Non-pigmented ciliary epithelial cell (primary cell): ENCODE measurements at places on chromosomes 2 and 18.

- no peak for DNase-seq
Observed at GRCh38 chr18:44130376-44130942, 550.2 kb upstream of the SETBP1 start.

- DNase-seq: no peak
Observed at GRCh38 chr18:986051-986450, 81.4 kb downstream of the ADCYAP1 start.

GRCh38 chr2:96509847-96510230 lies 4.7 kb upstream of the NEURL3 start:
- DNase-seq: no peak

DNA sequence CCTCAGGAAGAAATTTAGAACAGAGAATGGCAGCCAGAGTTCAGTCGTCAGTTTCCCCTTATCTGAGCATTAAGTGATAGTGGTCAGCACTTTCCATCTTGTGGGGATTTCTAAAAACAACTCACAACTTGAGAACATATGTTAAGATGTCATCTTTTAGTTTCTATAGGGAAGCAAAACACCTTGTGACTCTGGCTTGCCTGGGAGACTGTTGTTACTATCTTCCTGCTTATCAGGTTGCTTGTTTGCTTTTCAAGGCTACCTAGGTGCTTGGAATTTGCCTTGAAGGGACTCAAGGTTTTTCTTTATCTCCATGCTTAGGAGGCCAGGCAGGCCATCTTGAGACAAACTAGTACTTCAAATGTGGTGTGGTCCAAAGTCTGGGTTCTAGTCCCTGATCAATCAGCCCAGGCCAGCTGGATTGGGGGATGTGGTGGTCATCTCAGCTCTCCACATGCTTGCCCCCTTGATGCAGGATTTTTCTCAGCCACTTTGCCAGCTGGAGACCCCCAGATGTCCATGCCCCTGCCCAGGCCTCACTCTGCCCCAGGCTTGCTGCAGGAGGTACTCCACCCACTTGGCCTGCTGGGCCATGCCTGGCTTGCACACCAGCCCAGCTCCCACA lies 125.9 kb downstream of the LYPD1 start:
- no peak for DNase-seq

DNA sequence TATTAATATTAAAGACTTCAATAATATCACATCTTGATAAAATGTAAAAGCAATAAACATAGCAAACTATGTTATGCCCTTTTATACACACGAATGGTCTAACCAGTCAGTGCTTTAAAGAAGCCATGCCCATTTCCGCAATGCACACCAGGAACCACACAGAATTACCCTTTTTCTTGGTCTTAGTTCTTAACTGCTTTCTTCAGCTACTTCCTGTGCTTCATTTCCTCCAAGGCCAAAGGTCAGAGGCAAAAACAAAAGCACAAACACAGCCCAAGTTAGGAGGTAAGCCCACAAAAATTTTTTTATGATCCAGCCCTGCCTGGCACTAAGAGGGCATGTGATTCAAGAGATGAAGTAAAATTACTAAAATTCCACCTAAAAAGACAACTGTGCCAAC lies 267.2 kb downstream of the FBXO15 start:
- no peak for DNase-seq

DNA sequence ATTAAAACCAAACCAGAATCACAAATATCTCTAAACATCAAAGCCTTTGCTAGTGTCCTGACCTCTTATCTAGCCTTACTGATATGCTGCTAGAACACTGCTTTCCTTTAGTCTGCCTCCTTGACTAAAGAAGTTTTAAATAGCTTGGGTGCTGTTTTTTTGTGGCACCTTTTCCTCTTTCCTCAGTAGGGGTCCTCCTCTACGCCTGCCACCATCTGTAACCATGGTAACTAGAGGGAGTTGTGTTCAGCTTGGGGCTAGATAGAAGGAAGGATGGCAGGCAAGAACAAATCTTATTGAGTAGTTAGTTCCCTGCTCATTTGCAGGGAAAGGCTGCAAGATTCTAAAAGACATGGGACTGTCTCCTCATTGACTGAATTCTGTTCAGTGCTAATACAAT lies 86.0 kb downstream of the TAF4B start:
- no peak for DNase-seq

GRCh38 chr2:1798785-1799144 lies 54.5 kb upstream of the PXDN start:
- no peak for DNase-seq

DNA sequence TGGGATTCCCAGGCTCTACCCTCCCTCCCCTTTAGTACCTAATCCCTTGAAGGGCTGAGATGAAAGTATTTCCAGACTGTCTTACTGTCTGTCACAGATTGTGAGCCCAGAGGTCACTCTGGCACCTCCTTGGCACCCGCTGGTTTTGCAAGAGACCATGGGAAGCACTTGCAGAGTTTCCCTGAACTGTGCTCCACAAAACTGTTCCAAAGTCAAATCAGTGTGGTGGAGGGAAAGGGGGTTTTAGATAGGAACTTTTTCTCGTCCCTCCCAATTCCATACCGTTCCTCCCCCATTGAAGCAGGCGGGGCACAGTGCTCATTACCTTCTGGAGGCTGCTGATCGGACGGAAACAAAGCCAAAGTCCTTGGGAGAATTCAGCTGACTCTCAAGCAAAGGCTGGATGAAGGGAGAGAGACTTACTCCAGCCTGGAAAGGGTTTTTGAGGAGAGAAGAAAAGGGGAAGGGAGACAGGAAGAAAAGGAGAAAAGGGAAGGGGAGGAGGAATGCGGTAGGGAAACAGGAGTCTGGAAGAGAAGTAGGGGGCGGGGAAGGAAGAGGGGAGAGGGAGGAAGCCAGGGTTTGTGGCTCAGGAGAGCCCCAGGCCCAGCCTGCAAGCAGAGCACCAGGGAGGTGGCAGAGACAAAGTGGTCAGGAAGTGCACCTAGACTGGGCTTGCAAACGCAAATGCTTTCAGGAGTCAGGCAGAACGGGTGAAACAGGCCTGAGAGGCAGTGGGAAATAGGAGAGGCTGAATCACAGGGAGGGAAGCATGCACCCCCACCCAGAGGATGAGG lies 88.4 kb upstream of the SP3 start:
- DNase-seq: no peak

DNA sequence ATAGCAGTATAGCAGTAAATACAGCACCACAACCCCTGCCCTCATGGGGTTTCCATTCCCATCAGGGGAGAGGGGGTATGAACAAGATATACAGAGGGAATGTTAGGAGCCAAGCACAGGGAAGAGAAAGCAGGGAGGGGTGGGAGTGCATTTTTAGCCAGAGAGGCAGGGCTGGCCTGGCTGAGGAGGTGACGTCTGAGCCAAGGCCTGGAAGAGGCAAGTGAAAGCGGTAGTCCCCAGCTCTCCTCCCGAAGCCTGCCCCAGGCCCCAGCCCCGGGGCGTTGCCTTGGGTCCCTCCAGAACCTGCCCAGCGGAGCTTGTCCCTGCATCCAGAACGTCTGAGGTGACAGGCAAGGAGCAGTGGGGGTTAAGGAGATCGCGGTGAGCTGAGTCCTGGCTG lies 45.1 kb upstream of the FOSL2 start:
- no peak for DNase-seq

GRCh38 chr2:44053052-44053451 lies 57.3 kb upstream of the LRPPRC start:
- DNase-seq: no peak

GRCh38 chr2:218003981-218004419 lies 1.2 kb upstream of the TNS1 start:
- no peak for DNase-seq
